SJSA1 (cell line): ENCODE measurements at places on chromosomes 3 and 15. TPM values are rescaled to one million over a fixed set of nuclear protein-coding genes. Genes with fewer than 3 reads are reported as not detected.

DNA sequence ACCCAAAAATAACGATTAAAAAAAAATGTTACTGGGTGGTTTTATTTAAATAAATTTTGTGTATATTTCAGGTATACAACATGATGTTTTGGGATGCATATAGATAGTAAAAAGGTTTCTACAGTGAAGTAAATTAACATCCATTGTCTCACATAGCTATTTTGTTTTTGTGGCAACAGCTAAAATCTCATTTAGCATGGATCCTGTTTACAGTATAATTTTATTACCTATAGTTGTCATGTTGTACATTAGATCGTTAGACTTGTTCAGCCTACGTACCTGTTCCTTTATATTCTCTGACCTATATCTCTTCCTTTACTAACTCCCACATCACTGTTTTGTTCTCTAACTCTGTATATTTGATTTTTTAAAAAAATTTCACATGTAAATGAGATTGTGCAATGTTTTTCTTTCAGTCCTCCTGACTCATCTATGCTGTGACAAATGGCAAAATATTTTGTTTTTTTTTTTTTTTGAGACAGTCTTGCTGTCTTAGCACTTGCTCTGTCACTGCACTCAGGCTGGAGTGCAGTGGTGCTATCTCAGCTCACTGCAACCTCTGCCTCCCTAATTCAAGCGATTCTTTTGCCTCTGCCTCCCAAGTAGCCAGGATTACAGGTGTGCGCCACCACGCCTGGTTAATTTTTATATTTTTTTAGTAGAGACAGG lies 45.6 kb downstream of the OIP5 start:
- DNase-seq, result no peak

DNA sequence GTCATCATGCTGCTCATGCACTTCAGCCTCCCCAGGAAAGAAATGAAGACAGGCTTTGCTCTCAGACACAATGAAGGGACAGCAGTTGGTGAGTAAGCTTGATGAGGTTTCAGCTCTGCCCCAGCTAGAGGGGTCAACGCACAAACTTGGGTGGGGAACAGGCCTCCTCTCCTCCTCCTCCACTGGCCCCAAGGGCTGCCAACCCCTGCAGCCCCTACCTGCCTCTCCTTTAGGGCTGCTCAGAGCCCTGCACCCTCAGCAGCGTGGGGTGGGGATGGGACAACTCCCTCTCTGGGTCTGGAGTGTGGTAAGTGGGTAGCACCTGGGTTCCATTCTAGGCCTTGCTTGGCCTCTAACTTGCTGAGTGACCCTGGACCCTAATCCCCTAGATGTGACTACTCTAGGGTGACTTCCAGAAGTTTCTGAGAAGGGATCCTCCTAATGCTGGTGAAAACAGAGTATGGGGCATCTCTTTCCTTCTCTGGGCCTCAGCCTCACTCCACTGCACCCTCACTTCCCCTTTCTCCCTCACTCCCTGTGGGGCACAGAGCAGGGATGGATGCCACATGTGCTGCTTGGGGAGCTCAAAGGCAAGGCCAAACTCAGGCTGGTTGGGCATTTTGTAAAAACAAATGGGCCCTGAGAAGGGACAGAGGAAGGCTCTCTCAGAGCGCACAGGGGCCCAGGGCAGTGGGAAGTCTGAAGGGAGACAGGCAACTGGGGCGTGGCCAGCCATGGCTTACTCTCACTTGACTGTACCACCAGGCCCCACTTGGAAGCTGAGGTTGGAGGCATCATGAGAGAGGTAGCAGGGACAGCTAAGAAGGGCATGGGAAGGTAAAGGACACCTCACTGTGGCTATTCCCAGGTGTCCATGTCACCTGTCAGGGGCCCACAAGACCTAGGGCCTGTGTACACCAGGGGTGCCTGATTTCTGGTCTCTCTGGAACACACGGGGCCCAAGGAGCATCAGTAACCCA lies 64.0 kb downstream of the SYNM start:
- no peak for DNase-seq

- no peak for DNase-seq
Measured at GRCh38 chr15:72856549-72857040, 73.0 kb upstream of the ADPGK start.

DNA sequence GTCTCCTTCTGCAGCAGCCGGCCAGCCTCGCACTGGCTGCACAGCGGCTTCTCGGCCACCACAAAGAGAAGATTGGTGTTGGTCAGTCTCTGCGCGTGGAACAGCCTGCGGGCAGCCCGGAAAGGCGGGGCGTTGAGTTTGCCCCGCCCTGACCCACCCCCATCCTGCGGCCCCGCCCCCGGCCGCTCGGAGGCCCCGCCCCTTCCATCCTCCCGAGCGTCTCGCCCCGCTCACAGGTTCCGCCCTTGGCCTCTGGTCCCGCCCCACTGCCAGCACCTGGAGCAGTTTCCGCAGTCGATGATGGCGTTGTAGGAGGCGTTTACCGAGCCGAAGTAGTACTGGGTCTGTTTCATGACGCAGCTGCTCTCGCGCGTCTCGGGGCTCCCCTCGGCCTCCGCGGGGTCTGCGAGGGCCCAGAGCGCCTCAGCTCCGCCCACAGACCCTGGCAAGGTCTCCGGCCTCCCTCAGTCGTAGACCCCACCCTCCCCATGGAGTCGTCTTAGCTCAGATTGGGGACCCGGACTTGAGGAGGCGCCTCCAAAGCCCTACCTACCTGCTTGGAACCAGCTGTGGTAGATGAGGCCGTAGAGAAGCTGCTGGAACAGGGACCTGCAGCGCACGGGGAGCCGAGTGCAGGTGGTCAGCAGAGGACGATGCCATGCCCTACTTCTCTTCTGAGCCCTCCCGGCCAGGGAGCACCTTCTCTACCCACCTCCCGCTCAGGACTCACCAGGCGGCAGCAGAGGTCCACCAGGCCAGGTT lies 5.9 kb upstream of the TMEM115 start:
- DNase-seq, result no peak

GRCh38 chr15:78684657-78685056 lies 43.6 kb upstream of the CHRNB4 start:
- no peak for DNase-seq

GRCh38 chr3:155079746-155080487 lies at the start of gene MME:
TSS of gene MME (plus strand) at chr3:155080319. CDS start at chr3:155084168, 3,849 bp downstream.
- peak; percentile 61 for DNase-seq

- DNase-seq, result no peak
Measured at GRCh38 chr3:71849681-71850080, 64.7 kb upstream of the PROK2 start.

The NR1I2 gene
- total RNA-seq, result 0.08 TPM in 1 of 2 replicates, not detected in the other

DNA sequence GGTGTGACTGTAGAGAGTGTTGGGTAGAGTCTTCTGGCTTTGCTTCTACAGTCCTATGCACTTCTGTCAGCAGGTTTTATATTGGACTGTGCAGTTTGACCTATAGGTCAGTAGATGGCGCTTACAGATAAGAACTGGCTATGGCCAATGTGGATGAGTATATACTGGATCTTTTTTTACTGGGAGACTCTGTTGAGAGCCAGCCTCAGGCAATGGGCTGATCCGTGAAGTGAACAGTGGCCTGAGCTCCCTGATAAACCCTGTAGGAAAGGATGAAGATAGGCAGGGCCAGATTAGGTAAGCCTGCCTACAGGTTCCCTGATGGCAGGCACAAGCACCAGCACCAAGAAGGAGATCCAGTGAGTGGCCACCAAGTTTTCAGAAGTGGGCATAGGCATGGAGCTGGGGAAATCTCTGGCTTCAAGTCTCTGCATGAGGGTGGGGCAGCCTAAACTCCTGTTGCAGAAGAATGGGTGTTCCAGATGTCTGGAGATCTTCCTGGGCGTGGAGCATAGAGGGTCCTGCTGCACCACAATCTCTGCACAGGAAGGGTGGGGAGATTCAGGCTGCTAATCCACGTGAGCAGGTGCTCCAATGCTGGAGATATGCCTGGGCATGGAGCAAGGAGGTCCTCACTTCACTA lies 326.0 kb upstream of the SGO1 start:
- DNase-seq, result no peak

GRCh38 chr3:35665390-35666055 lies 26.2 kb downstream of the ARPP21 start:
- no peak for DNase-seq

GRCh38 chr3:21920421-21920861 lies 169.4 kb upstream of the ZNF385D start:
- no peak for DNase-seq

GRCh38 chr3:7696320-7696719 lies 805.3 kb upstream of the LMCD1 start:
- DNase-seq, result no peak

The MEGF11 gene
- 0.03 TPM in 1 of 2 replicates, not detected in the other for total RNA-seq

- DNase-seq, result no peak
Measured at GRCh38 chr15:33985751-33986150, 17.5 kb downstream of the CHRM5 start.

The DNASE1L3 gene
- not detected in 2 replicates for total RNA-seq

DNA sequence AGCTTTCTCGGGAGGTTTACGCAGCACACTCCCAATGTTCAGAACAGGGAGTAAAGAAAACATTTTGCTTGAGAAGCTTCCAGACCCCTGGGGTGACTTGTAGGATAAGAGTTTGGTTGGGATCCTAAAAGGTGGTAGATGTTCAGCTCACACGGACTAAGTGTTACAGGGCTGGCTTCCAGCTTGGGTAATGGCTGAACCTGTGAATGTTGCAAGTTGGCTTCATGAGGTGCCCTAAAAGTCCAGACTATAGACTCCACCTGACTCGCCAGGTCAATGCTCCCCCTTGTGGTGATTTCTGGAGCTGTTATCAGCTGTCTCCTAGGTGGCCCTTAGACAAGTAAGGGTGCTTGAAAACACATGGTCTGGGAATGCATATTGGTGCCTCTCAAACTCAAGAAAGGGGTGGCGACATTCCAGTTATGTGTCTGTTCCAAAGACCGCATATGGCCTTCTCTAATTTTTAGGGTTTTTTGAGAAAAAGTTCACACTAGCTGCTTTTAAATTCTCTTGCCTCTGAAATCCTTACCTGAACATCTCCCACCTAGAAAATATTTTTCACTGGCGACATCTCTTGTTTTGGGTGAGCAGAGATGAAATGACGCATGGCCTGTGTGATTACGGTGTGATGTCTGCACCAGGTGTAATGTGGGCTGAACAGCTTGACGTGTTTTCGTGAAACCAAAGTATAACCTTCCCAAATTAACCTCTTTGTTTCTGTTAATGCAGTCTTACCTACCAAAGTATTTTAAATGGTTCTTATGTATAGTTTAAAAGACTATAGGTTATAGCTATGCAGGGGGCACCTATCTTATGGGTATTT lies 175.7 kb upstream of the KBTBD8 start:
- DNase-seq, result peak; percentile 23

DNA sequence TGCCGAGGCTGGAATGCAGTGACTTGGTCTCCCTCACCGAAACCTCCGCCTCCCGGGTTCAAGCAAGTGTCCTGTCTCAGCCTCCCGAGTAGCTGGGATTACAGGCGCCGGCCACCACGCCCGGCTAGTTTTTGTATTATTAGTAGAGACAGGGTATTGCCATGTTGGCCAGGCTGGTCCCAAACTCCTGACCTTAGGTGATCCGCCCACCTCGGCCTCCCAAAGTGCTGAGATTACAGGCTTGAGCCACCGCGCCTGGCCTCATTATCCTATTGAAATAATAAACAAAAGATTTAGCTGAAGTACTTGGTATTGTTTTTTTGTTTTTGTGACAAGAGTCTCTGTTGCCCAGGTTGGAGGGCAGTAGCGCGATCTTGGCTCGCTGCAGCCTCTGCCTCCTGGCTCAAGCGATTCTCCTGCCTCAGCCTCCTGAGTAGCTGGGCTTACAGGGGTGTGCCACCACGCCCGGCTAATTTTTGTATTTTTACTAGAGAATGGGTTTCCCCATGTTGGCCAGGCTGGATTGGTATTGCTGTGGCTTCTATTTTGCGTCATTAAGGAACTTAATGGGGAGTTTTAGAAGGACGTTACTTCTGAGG lies 1.5 kb downstream of the RPL35A start:
- DNase-seq, result no peak

DNA sequence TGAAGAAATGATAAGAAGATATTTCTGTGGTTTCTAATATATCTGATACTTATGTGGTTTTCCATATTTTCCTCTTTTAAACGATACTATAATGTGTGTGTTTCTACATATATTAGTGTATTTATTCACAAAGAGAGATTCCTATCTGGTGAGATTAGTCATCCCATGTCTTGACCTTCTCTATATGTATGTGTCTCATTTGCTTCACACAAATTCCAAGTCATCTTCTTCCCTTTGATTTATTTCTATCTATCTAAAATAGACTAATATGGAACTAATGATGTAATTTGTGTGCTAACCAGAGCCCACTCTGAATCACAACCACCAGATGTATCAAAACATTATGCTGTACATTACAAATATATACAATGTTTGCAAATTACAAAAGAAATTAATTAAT lies 154.7 kb upstream of the KCNMB2 start:
- no peak for DNase-seq

The CYP8B1 gene
- not detected in 2 replicates for total RNA-seq

GRCh38 chr3:176097027-176097426 lies 1100.3 kb downstream of the TBL1XR1 start:
- DNase-seq, result no peak

DNA sequence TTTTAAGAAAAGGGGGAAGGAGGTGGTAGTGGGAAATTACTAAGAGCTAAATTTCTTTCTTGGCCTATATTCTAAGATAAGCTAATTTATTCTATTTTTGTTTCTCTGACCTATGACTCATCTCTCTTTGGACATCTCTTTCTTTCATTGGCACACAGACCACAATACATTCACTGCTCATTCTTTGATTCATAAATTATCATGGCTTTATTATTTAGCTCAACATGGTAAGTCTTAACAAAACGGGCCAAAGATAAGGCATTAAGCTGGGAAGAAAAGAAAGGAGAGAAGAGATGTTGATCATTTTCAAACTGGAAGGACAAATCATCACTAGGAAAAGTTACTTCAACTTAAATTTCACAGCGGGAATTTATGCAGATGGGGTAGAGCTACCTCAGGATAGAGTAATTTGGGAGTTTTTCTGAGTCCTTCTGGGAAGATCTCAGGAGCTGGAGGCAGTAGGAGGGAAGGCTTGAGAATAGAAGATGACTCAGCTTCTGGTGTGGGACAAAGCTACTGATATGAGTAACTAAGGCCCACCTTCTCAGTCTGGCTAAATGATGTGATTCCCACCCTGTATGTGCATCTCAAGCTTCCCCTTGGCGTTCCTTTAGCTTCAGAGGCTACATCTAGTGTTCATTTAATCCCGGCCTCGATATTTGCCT lies 7.5 kb upstream of the ALCAM start:
- peak; percentile 38 for DNase-seq

GRCh38 chr3:127539366-127540060 lies 51.0 kb downstream of the TPRA1 start:
- DNase-seq, result no peak

The PPP1R14D gene
- not detected in 2 replicates for total RNA-seq

DNA sequence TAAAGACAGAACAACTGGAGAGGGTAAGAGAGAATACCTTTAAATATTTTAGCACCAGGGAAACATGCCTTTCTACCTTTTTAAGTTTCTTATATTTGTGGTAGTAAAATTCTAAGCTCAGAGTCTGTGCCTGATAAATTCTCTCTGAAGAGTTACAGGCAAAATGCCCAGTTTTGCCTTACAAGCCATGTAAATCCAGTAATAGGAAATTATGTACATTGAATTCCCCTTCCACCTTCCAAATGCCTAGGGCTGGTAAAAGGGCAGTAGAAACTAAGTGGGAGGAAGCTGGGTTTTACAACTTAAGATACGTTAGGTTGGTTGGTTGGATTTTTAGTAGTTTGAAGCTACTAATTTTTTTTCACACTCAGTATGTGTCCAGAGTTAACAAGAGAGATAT lies 43.1 kb upstream of the TP63 start:
- no peak for DNase-seq
